ENCODE measurements at places on chromosomes 11 and 22.

DNA sequence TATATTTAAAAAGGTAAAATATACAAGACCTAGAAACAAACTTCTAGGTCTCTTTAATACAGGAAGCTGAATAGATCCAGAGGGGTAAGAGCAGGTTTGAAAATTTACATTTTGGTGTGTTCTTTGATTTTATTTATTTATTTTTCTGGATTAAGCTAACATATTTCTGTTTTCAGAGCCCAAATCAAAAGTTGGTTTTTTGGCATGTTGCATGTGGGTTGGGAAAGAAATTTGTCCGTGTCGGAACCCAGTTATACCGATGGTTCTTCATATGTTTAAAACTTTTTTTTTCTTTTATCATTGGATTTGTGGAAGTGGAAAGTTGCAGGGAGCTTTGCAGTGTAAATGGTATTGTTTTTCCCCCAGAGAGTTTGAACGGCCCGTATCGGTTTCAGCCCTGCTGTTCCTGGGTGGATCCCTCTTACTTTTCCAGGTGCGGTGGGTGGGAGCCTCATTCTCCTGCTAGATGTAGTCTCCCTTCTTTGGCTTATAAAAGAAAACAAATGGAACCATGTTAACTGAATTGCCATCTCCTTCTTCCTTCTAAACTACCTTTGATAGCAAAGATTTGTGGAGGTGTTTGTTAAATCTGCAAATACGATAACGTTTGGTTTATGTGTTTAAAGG lies 746 bp downstream of the CTNND1 start:
- no peak for DNase-seq

GRCh38 chr22:22431271-22432220 lies 77.0 kb downstream of the ZNF280B start:
- peak; percentile 80 for DNase-seq

DNA sequence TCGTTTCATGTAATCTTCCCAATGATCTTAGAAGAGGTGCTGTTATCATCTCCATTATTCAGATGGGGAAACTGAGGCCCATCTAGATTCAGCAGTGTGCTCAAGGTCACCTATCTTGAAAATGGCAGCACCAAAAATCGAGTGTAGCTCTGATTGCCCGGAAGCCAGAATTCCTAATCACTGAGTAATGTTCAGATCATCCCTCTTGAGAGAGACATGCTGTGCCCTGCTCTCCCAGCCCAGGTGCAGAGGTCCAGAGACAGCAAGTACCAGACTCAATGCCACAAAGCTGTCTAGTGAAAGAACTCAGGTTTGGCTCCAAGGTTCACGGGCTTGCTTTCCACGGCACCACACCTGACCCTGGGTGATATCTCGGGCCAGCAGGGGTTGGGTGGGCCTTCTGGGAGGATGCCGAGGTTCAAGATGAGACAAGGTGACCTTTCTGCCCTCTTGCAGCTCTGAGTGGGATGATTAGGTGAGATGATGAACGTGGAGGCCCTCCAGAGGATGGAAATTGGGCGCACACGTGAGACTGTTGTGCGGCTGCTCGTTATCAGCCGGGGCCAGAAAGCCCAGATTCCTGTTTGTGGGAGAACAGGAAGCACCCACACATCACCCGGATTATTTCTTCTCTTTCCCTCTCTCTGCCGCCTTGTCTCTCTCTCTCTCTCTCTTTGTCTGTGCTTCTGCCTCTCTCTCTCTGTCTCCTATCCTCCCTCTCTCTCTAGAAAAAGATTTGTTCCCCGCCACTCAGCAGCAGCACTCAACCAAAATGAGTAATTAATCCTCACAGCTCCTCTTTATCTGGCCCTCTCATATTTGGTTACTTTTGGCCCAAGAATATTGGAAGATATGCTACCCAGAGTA lies 19.0 kb upstream of the RASD2 start:
- no peak for DNase-seq

- DNase-seq, result no peak
These were observed 44.3 kb downstream of the MICAL3 start for GRCh38 chr22:17980015-17980590.

DNA sequence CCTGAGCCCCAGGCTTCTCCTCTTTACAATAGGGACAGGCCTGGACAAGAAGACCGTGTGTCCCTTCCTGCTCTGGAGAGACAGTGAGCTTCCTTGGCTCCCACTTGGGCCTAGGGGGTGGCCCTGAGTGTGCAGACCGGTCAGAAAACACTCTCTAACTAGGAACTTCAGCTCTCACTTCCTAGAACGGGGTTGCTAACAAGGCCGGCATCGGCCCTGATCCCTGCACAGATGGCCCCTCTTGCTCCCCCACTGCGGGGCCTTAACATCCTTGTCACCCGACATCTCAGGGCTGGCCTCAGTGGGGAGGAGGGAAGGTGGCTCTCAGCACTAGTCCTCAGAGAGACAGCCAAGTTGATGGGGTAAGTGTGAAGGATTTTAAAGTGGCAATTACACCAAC lies 406.9 kb downstream of the CTTN start:
- DNase-seq, result no peak

GRCh38 chr11:57172031-57172430 lies 9.7 kb upstream of the LRRC55 start:
- no peak for DNase-seq

GRCh38 chr22:47310601-47311000 lies 548.2 kb downstream of the TBC1D22A start:
- no peak for DNase-seq

GRCh38 chr11:79918846-79919245 lies 478.0 kb upstream of the TENM4 start:
- DNase-seq, result no peak

DNA sequence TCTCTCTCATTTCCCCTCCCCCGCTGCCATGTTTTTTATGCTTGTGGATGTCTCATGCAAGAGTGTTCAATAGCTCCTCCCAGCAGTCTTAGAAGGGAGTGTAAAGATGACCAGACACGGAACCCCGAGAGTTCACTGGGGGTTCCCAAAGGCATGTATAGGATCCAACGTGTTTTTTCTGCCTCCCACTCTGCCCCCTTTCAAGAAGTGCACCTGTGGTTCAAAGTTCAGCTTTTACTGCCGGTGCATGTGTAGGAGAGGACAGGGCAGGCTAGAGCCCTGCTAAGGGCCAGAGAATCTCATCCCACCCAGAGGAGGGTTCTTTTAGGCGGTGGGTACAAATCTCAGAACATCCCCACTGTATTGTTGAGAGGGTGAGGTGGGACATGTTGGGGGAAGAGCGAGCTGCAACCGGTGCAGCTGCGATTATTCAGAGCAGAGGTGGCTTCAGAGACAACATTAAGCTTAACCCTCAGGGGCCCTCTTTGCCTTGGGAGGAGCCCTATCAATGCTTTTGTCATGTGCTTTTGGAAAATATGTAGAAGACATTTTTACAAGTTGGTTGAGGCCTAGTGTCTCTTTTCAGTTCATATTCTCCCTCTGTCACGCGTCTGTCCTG lies 14.5 kb downstream of the MIF start:
- DNase-seq, result no peak

- DNase-seq, result no peak
These were observed 9.3 kb downstream of the MSANTD4 start for GRCh38 chr11:106012744-106013143.

DNA sequence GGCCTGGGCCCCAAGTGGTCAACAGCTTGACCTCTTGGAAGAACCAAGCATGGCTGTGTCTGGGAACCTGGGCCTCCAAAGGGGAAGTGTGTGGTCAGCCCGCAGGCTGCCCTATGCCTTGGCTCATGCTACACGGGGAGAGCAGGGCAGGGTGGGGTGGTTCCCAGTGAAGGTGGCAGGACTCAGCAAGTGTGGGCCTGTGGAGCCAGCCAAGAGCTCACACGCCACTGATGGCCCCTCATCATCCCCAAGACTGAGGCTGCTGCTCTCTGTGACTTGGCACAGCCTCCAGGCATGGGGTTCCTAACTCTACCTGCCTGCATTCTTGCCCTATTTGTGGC lies 15.9 kb upstream of the DGCR8 start:
- no peak for DNase-seq

GRCh38 chr22:20519558-20519957 lies 12.1 kb downstream of the MED15 start:
- no peak for DNase-seq

DNA sequence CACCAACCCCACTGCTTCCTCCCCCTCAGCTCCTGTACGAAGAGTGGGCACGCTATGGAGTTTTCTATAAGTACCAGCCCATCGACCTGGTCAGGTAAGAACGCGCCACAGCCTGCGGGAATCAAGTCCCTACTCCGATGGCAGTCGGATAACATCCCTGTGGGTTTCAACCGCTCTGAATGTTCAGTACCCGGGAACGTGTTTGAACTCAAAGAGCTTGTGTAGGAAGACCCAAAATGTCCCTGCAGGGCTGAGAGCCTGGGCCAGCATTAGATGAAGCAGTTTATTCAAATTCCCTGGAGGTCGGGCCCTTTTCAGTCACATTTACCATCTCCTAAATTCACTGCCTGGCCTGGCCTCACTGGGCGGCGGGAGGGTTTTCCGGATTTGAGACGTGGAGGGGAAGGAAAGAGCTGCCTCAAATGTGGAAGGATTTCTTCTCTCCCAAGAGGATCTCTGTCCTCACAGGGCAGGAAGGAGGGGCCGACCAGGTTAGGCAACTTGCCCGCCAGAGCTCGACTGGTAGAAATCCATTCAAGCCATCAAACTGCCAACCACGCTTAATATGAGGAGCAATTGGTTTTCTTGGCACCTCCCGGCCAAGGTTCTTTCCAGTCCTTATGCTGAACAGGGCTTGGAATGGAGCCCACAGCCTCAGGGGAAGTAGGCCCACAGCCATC lies 46.3 kb downstream of the ANO1 start:
- DNase-seq, result no peak

DNA sequence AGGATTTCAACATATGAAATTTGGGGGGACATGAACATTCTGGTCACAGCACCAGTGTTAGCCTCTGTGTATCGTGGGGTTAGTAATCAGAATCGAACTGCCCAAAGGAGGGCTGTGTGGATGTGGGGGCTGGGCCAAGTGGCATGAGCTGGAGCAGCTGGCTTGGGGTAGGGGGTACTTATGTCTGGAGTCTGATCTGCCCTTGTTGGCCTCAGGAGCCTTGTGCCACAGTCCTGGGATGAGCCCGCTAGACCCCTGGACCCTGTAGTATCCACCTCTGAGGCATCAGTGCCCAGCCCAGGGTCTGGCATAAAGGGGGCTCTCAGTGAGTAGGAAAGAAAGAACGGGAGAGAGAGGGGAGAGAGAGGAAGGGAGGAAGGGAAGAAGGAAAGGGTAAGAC lies 67.3 kb downstream of the LRRC32 start:
- DNase-seq, result no peak

DNA sequence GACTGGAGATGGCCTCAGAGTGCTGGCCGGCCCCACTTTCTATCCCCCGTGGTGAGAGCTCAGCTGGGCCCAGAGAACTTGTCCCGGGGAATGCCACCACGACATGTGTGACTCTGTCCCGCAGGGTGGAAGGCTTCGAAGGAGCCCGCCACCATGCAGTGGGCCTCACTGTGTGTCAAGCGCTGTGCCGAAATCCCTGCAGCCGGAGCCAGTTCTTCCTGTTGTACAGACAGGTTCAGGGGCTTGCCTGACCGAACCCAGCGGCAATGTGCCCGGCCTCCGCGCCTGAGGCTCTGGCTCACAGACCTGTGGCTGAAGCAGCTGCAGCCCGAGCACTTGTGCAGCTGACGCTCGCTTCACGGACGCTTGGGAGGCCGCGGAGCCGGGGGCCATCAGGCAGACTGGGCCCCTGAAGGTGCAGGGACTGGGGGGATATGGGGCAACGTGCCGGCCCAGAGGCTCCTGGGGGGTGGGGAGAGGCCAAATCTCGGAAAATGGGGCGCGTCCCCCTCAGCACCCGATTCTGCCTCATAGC lies 650 bp downstream of the PPM1F start:
- no peak for DNase-seq

DNA sequence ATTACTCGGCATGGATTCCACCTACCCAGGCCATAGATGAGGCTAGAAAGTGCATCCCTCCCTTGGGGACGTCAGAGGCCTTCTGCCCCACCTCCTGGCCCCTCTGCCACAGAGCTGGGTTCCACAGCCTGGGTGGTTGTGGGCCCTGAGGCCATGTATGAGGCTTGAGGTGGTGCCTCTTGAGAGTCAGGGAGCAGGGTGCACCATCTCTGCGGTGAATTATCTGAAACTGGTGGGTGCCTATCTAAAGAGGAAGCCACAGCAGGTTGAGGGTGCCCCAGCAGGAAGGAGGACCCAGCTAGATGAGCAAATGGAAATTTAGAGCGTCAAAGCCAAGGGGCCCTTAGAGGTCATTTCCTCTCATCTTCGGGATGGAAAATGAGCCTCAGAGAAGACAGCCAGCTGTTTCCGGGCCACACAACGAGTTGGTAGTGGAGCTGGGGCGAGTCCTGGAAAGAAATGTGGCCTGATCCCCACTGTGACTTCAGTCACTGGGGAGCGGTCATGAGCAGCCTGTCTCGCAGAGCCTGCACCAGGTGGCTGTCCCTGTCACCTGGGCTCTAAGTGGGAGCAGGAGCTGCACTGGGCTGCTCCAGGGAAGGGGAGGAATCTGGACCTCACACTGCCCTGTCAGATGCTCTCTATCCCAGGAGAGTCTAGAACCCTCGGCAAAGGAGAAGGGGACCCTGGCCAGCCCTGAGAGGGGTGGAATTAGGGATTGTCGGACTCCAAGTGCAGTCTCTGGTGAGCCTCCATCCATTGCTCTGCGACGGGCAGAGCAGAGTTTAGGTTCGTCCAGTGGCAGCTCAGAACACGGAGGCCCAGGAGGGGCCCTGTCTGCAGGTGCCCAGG lies 7.3 kb downstream of the ADORA2A start:
- peak; percentile 87 for DNase-seq

GRCh38 chr11:61578819-61579675 lies 1.8 kb downstream of the SYT7 start:
- DNase-seq, result no peak

DNA sequence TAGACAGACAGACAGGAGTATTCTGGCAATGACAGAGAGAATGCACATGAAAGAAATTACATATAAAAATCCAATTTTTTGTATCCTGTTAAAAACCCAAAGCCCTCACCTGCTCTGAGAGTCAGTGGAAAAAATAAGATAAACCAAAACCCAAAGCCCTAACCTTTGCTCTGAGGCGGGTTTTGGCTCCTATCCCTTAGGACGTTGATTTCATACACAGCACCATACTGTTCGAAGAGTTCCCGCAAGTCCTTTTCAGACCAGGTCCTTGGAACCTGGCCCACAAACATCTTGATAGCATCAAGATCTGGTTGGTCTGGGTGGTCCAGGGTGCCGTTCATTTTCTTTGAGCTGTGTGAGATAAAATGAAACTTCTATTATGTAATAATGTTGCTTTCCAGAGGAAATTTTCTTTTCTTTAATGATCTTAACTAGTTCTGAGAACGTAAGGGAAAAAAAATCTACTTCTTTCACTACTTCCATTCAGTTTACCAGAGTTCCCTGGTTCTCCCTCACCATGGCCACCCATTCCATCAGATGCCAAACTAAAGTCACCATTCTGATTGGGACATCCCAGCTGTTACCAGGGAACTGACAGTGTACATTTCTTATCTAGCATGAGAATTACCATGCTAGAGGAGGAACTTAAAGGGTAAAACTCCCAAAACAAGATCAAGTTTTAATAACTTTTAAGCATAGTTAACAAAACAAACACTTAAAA lies 39.9 kb upstream of the RAPSN start:
- DNase-seq, result no peak

GRCh38 chr11:27514558-27514957 lies 8.0 kb upstream of the LIN7C start:
- DNase-seq, result no peak

GRCh38 chr11:33438301-33438700 lies 181.1 kb downstream of the HIPK3 start:
- no peak for DNase-seq

GRCh38 chr11:15965562-15966250 lies 390.6 kb downstream of the SOX6 start:
- DNase-seq, result no peak
